NCI-H345 (cell line): ENCODE measurements at places on chromosomes 2 and 18.

GRCh38 chr2:84858123-84858522 is 22.8 kb downstream of the TRABD2A start:
- no peak for DNase-seq

DNA sequence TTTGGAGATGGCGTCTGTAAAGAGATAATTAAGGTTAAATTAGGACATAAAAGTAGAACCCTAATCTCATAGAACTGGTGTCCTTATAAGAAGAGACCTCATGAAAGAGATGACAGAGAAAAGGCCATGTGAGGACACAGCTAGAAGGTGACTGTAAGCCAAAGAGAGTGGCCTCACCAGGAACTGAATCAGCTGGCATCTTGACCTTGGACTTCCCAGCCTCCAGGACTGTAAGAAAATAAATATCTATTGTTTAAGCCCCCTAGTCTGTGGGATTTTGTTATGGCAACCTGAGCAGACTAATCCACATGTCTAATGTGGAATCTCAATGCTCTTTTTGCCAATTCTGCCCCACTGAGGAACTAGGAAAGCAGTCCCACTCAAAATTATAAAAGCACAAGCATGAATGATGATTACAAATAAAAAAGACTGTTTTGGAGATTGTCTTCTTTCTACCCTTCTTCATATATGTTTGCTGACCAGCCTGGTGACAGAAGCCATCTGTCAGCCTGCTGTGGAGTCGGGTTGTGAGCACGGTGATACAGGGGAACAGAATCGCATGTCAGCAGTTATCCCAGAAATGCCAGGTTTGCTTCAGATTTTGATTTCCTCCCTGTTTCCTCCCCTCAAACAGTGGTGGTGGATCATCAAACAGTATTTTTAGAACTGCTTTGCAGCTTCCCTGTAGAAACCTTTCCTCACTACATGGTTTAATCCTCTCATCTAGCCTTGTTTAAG is 54.2 kb downstream of the INPP4A start:
- no peak for DNase-seq

- no peak for DNase-seq
Observed at GRCh38 chr2:215900203-215900611, 113.1 kb downstream of the MREG start.

DNA sequence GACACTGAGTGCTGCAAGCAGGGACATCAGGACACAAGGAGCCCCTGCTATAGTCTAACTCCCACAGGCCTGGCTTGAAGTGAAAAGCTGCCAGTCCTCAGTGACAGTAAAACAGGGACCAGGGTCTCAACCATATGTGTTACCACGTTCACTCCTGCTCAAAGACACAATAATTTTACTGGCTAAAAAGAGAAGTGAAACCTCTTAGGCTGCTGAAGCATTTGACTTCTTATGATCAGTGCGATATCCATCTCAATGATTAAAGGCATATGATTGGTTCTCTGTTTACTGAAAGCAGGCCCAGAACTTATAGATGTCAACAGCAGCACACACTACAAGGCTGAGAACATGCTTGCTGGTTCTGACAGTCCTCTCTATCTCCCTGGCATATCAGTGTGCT is 129.8 kb upstream of the LMAN1 start:
- DNase-seq, result no peak

- DNase-seq, result no peak
Observed at GRCh38 chr2:141941210-141941714, 189.6 kb downstream of the LRP1B start.

DNA sequence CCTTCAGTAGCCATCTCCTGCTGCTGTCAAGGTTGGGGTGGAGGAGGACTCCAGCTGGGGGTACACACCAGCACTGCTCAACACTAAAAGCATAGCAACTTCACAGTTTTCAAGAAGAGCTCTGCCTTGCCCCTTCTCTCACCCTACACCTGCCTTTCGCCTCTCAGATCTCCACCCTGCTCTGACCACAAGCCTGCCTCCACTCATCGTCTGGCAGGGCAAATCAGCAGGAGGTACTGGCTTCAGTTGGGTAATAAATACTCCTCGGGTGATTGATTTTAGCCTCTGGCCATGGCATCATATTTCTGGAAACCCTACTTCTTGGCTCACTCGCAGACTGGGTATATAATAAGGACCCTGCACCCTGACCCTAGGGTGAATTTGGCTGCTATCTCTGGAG is 3.1 kb upstream of the PRKAG3 start:
- DNase-seq, result no peak

- no peak for DNase-seq
Observed at GRCh38 chr2:118493213-118493612, 354.2 kb downstream of the EN1 start.

DNA sequence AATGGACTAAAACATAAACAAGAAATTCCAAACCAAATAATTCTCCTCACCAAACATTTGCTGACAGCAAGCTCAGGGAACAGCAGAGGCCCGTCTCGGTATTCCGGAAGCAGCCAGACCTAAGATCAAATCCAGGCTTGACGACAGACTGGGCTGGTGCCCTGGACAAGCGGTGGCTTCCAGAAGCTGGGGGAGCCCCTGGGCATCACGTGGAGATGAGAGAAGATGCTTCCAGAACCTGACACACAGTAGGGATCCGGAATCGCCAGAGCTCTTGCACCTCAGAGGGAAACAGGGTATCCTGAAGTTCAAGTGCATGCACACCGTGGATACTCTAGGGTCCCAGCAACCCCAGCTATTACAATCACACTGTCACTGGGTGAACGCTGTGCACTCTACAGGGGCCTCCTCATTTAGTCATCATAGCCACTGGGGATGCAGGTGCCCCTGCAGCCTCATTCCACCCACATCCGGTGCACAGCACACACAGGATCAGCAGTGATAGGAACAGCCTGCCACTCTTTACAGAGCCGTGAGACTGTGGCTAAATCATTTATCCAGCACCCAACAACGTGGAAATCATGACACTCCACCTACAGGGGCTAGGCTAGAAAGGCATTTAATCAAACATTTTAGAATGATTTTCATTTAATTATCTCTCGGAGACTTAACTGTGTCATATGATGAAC is 102.6 kb downstream of the HDAC4 start:
- DNase-seq, result no peak

DNA sequence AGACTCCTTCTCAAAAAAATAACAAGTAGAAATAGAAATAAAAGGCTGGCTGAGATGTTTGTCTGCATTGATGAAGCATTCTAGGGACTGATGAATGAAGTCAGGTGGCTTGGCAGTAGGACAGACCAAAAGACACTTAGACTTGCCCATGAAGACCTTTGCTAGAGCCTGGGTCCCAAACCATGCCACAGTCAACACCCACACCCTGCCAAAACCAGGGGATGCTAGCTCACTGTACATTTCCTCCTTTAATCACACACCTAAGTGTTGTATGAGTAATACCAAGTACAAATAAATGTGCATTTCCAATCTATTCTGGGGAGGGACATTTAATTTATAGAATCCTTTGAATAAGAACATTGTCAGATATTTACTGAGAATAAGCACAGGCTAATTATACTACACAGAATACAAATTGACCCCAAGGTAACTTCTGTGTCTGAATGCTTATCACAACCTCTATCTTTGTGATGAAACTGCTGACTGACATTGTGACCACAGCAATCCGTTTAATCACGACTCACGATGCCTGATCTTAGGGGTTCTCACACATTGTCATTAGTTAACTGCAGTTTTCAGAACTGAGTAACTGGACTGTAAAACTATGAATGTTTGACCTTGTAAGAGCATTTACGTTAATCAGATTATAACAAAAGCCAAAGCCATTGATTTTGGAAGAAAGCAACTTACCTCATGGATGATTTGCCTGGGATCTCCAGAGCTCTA is 10.5 kb upstream of the NOL10 start:
- DNase-seq, result no peak

GRCh38 chr2:120105360-120105759 is 92.5 kb downstream of the EPB41L5 start:
- DNase-seq, result no peak

- no peak for DNase-seq
Observed at GRCh38 chr2:22221006-22221405, 1097.2 kb downstream of the TDRD15 start.

DNA sequence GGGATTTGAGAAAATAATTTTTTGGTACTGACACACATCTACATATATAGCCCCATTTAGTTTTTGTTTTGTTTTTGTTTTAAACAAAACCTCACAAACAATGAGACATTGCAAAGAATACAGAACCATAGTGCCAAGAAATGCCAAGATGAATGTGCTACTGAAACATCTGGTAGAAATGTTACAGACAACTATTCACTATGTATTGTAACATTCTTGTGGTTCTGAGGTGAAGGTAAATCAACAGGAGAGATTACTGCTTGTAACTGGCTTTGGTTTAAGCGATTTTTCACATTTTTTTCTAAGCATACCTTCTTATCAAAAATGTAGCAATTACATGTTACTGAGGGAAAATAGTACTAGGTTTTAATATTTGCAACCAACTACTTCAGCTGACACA is 281.3 kb downstream of the ZNF804A start:
- DNase-seq, result no peak

GRCh38 chr2:16023506-16024360 is 83.4 kb downstream of the MYCN start:
- no peak for DNase-seq

GRCh38 chr2:180219491-180219890 is 212.4 kb upstream of the CWC22 start:
- no peak for DNase-seq

- DNase-seq, result no peak
Observed at GRCh38 chr2:112474844-112475486, 7.0 kb upstream of the TTL start.

- DNase-seq, result no peak
Observed at GRCh38 chr18:64806232-64806631, 657.3 kb upstream of the LINC00305 start.

- DNase-seq, result no peak
Observed at GRCh38 chr2:25740810-25741381, 67.5 kb upstream of the DTNB start.

DNA sequence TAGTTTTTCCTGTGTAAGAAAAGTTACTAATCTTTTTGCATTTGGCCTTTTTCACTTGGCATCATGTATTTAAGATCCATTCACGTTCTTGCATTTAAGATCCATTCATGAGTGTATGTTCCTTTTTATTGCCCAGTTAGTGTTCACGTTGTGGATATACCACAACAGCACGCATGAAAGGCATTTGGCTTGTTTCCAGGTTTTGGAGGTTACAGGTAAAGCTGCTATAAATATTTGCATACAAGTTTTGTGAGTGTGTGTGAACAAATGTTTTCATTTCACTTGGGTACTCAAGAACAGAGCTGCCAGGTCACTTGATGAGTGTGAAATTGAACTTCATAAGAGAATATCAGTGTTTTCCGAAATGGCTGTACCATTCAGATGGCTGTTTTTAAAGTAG is 121.2 kb downstream of the CCBE1 start:
- DNase-seq, result peak; percentile 9

DNA sequence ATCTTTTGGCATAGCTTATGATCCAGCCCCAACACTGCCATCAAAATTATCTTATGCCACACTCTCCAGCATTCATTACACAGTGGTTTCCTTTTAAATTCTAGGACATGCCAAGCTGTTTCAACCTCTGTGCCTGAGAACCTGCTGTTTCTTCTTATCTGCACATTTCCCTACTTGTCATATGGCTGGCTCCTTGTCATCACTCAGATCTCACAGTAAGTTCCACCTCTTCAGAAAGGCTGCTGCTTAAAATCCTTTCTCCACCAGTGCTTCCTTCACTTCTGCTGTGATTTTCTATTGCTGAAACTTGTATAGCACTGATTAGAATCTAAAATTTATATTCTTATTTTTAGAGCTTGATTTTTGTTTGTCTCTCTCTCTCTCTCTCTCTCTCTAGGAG is 43.4 kb downstream of the MC4R start:
- no peak for DNase-seq

- no peak for DNase-seq
Observed at GRCh38 chr2:234851451-234851850, 100.4 kb upstream of the SH3BP4 start.

- no peak for DNase-seq
Observed at GRCh38 chr2:41903474-41904135, 144.2 kb upstream of the PKDCC start.

DNA sequence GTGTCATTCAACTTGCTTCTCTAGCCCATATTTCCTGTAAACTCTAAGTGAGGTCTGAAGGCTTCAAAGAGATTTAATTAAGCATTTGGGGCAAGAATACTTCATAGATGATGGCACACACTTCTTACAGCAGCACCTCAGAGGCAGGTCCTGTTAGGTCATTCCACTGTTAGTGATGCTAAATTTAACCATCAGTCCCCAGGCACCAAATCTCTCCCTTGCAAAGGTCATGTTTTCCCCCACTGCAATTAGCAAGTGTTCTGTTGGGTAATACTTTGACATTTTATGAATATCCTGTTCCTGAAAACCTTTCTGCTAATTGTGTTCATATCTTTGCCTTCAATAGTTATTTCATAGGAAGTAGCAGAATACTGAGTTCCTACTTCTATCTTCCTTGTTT is 117.0 kb downstream of the STK39 start:
- DNase-seq, result no peak

GRCh38 chr2:98473995-98474780 is 29.5 kb downstream of the INPP4A start:
- DNase-seq, result no peak

DNA sequence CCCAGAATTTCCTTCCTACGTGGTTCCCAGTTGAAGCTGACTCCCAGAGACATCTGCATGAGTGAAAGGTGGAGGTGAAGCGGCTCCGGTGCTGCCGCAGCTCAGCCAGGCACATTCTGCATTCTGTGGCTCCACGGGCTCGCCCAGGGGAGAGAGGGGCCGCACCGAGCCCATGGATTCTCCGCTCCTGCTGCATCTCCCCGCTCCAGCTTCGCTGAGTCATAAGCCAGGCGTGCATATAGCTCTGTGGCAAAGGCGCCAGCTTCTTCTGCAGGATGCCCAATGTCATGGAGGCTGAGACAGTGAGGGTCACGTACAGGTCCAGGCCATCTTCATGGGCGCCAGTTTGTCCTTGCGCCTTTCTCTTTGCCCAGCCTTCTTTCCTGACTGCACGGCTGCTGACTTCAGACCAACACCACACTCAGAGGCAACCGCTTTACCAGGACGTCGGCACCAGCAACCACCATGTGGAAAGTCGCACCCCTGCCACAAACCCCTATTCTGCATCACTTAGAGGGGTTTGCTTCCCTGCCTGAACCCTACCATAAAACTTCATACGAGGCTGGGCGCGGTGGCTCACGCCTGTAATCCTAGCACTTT is 215.7 kb downstream of the MGAT5 start:
- DNase-seq, result no peak

DNA sequence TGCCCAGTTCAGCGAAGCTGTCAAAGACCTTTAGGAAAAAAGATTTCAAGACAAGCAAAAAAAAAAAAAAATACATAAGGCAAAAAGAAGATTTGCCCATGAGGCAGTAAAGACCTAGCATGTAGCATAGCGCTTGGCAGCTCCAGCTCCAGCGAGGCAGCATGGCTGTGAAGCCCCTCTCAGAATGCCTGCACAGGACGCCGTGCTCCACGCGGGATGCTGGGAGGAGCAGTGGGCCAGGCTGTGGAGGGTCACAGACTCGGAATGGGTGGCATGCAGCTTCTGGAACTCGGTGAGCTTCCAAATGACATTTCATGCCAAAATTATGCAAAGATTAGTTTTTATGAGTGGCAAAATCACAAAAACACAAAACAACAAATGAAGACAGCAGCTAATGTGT is 267.3 kb downstream of the ZNF516 start:
- no peak for DNase-seq

GRCh38 chr18:42792731-42793130 is 322.8 kb downstream of the RIT2 start:
- no peak for DNase-seq

- DNase-seq, result peak; percentile 77
Observed at GRCh38 chr2:211836409-211836808, 702.2 kb downstream of the ERBB4 start.

- DNase-seq, result peak; percentile 54
Observed at GRCh38 chr2:166180951-166181812, 53.4 kb upstream of the SCN1A start.
